ENCODE measurements at places on chromosomes 12 and 14. TPM values are rescaled to one million over a fixed set of nuclear protein-coding genes. Genes with fewer than 3 reads are reported as not detected.

GRCh38 chr14:51095854-51096823 lies 1.2 kb upstream of the TRIM9 start:
- H3K27me3 ChIP-seq, result peaks cover 16% of the 10 kb centered on the region
- DNase-seq, result no peak
- H3K36me3 ChIP-seq, result no peaks in the 10 kb centered on the region
- peaks cover 5% of the 10 kb centered on the region for H3K4me1 ChIP-seq
- H3K27ac ChIP-seq, result peak overlapping the region; percentile 85
- H3K4me3 ChIP-seq, result peak overlapping the region; percentile 78

GRCh38 chr12:20375560-20375959 lies 7.2 kb downstream of the PDE3A start:
- no peak overlapping the region for H3K27ac ChIP-seq
- no peaks in the 10 kb centered on the region for H3K4me1 ChIP-seq
- H3K4me3 ChIP-seq, result no peak overlapping the region
- no peaks in the 10 kb centered on the region for H3K36me3 ChIP-seq
- no peak for DNase-seq

- H3K4me1 ChIP-seq, result peaks cover 4% of the 10 kb centered on the region
- peaks cover 6% of the 10 kb centered on the region for H3K27me3 ChIP-seq
- H3K4me3 ChIP-seq, result peak overlapping the region; percentile 50
- no peaks in the 10 kb centered on the region for H3K36me3 ChIP-seq
- H3K27ac ChIP-seq, result no peak overlapping the region
- no peak for DNase-seq
Measured at GRCh38 chr12:94874518-94875302, 128.8 kb downstream of the NDUFA12 start.

DNA sequence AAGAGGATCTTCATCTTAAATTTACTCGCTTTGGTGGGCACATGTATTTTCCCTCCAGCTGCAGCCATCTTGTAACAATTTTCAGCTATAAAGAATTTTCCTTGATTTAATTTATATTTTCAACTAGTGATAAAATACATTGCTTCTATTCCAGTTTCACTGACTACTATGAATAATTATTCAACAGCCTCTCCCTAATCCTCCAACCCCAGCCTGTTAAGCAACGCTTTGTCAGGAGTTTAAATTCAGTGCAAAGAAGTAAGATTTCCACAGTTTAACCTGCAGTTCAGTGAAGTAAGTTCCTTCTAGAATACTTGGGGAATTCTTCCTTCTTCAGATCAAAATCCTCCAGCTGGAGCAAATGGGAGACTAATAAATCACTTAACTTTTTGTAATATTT lies 180.2 kb downstream of the MSRB3 start:
- H3K36me3 ChIP-seq, result no peaks in the 10 kb centered on the region
- no peak overlapping the region for H3K27ac ChIP-seq
- DNase-seq, result no peak
- no peak overlapping the region for H3K4me3 ChIP-seq

DNA sequence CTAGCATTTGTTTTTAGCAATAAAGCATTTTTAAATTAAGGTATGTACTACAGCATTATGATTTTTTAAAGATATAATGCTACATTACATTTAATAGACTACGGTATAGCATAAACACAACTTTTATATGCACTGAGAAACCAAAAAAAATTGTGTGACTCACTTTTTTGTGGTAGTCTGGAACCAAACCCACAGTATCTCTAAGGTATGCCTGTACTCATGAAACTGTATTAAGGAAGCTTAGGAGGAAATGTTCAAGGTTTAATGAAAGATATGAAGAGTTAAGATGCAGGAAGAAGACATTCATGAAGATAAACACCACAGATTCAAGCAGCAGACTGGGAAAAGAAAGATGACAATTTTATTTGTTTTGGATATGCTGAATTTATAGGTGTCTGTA lies 51.7 kb downstream of the PPP1R12A start:
- H3K4me1 ChIP-seq, result no peaks in the 10 kb centered on the region
- H3K27ac ChIP-seq, result no peak overlapping the region
- no peak overlapping the region for H3K4me3 ChIP-seq
- H3K36me3 ChIP-seq, result no peaks in the 10 kb centered on the region

DNA sequence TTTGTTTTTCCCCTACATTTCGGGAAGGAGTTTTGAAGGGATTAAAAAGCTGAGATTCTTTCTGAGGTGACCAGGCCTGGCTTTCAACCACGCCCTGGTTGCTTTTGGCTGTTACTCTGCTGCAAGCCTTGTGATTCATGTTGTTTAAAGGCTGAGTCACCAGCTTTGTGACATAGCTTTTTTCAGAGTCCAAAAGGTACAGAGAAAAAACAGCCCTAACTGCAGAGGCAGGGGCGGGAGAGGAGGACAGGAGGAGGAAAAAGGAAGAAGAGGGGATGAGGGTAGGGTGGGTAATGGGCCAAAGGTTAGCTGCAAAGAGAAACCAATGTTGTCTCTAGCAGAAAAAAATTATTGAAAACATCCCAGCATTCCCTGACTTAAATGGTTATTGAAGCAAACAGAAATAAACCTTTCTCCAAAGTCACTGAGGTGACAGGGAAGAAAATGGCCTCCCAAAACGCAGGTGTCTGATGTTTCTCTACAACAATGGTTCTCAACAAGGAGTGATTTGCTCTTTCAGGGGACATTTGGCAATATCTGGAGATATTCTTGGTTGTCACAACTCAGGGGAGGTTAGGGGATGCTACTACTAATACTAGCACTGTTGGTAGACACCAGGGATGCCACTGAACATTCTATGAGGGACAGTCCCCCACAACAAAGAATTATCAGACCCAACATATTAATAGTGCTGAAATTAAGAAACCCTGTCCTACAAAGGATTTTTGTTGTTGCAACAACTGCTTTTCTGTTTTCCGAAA lies 2.1 kb upstream of the UBC start:
- peak; percentile 85 for DNase-seq
- H3K36me3 ChIP-seq, result no peaks in the 10 kb centered on the region
- H3K27me3 ChIP-seq, result no peaks in the 10 kb centered on the region

GRCh38 chr14:93970965-93971634 lies 5.3 kb downstream of the ASB2 start:
- H3K36me3 ChIP-seq, result no peaks in the 10 kb centered on the region
- H3K27me3 ChIP-seq, result no peaks in the 10 kb centered on the region
- H3K4me3 ChIP-seq, result peak overlapping the region; percentile 27

DNA sequence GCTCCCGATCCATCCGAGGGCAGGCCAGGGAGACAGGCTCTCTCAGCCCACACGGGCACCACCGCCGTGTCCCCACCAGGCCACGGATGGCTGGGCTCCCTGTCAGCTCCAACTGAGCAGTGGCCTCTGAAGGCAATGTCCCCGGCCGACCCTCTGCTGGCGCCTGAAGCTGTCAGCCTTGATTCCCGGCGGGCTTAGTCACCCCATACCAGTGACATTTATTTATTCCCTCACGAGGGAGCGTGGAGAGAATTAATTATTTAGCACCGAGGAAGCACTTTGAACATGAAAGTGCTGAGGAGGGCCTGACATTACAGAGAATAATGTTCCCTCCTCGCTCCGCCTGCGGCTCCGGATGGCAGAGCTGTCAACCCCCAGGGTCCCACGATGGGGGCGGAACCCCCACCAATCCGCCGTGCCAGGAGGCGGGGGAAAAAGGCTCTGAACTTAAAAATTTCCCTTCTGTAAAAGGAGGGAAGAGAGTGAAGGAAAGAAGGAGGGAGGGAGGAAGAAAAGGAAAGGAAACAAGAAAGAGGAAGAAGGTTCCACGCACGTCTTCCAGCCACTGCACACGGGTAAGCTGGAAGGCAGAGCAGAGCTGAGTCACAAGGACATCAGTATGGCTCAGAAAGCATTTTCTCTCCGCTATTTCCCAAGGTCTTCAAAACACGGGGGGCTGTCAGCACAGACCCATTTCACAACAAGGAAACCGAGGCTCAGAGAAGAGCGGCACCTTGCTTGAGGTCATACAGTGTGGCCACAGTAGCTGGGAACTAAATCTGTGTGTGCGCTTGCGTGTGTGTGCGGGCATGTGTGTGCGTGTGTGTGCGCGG lies 108.7 kb upstream of the NCOR2 start:
- peak overlapping the region; percentile 38 for H3K27ac ChIP-seq
- no peak for DNase-seq
- H3K4me1 ChIP-seq, result peaks cover 2% of the 10 kb centered on the region
- H3K4me3 ChIP-seq, result no peak overlapping the region
- H3K27me3 ChIP-seq, result no peaks in the 10 kb centered on the region

DNA sequence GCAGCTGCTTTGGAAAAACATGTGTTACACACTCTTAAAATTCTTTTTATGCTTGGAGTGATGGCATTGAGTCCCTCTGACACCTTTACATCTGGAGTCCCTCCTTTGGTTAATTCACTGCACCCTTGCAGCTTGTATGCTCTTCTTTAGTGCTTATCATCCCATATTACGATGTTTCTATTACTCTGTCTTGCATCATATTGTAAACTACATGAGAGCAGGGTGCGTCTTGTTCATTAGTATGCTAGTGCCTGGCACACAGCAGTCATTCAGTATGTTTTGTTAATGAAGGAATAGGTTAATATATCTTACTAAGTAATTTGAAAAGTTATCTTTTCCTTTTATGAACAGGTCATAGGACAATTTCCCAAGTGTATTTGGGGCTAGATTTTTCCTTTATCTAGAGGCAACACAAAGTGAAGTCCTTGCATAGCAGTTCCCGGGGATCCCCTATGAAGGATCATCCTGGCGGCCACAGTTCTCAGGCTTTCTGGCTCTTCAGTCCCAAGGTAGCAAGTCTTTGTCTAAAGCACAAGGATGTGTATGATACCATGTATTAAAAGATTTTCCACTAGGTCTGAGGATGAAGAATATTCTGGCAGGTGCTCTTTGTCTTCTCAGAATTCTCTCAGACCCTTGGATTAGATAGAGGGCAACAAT lies 363.8 kb downstream of the FUT8 start:
- no peak overlapping the region for H3K4me3 ChIP-seq
- no peaks in the 10 kb centered on the region for H3K27me3 ChIP-seq
- H3K27ac ChIP-seq, result no peak overlapping the region
- no peaks in the 10 kb centered on the region for H3K36me3 ChIP-seq
- DNase-seq, result no peak

GRCh38 chr12:55806982-55807381 lies 10.5 kb downstream of the SARNP start:
- H3K4me3 ChIP-seq, result no peak overlapping the region
- no peak overlapping the region for H3K27ac ChIP-seq
- H3K27me3 ChIP-seq, result no peaks in the 10 kb centered on the region
- H3K4me1 ChIP-seq, result no peaks in the 10 kb centered on the region

DNA sequence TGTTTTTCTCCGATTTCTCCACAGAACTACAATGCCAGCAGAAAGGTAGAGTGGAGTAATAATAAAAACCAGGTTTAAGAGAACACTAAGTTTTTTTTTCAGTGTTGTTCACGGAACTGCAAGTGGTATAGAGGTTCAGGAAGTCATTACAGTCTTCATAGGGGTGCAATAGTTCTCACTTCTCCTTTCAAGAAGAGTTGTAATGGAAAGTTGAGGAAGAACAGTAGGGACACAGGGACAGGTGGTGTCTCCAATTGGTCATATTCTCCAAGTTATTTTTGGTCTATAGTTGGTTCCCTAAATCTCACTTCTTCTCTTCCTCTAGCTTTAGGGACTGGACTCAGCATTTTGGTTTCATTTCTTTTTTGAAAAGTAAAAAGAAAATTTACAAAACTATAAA lies 894.0 kb downstream of the NRXN3 start:
- H3K27ac ChIP-seq, result no peak overlapping the region
- H3K27me3 ChIP-seq, result no peaks in the 10 kb centered on the region
- H3K4me1 ChIP-seq, result no peaks in the 10 kb centered on the region
- no peak for DNase-seq

- no peaks in the 10 kb centered on the region for H3K36me3 ChIP-seq
- H3K27ac ChIP-seq, result no peak overlapping the region
- H3K27me3 ChIP-seq, result peaks cover 3% of the 10 kb centered on the region
- no peak for DNase-seq
- H3K4me3 ChIP-seq, result no peak overlapping the region
Measured at GRCh38 chr14:70602254-70602653, 1.8 kb upstream of the MED6 start.

- no peak for DNase-seq
- no peaks in the 10 kb centered on the region for H3K4me1 ChIP-seq
- H3K4me3 ChIP-seq, result no peak overlapping the region
- H3K27ac ChIP-seq, result no peak overlapping the region
- no peaks in the 10 kb centered on the region for H3K36me3 ChIP-seq
Measured at GRCh38 chr12:64004641-64005040, 160.1 kb downstream of the SRGAP1 start.

- no peaks in the 10 kb centered on the region for H3K27me3 ChIP-seq
- no peaks in the 10 kb centered on the region for H3K36me3 ChIP-seq
- no peak overlapping the region for H3K4me3 ChIP-seq
- no peak for DNase-seq
Measured at GRCh38 chr14:24130717-24131548, 474 bp downstream of the FITM1 start.

DNA sequence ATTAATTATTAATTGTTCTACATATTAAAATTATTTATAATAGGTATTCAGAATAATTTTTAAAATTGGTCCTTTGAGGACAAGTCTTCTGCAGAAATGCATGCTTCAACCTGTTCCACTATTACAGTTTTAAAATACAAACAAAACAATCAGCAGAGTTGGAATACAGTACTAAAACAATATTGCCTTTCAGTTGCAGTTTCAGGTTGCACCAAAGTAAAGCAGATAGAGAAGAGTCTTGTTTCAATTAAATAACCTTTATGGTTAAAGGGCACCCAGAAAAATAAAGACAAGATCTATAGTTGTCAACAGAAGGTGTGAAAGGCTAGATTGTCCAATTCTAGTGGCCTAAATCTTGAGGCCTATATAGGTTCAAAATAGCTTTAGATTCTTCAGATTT lies 424.5 kb downstream of the FOXG1 start:
- H3K27me3 ChIP-seq, result no peaks in the 10 kb centered on the region
- no peak for DNase-seq
- no peak overlapping the region for H3K27ac ChIP-seq
- no peak overlapping the region for H3K4me3 ChIP-seq
- no peaks in the 10 kb centered on the region for H3K4me1 ChIP-seq
- no peaks in the 10 kb centered on the region for H3K36me3 ChIP-seq

- DNase-seq, result no peak
- H3K27ac ChIP-seq, result no peak overlapping the region
- H3K4me1 ChIP-seq, result peaks cover 10% of the 10 kb centered on the region
Measured at GRCh38 chr12:93780101-93780641, 103.0 kb downstream of the CRADD start.

- no peaks in the 10 kb centered on the region for H3K4me1 ChIP-seq
- no peak overlapping the region for H3K4me3 ChIP-seq
- no peaks in the 10 kb centered on the region for H3K36me3 ChIP-seq
- H3K27me3 ChIP-seq, result no peaks in the 10 kb centered on the region
Measured at GRCh38 chr12:79765157-79765556, 74.4 kb upstream of the PAWR start.

- no peak overlapping the region for H3K27ac ChIP-seq
- no peaks in the 10 kb centered on the region for H3K4me1 ChIP-seq
- no peak overlapping the region for H3K4me3 ChIP-seq
- no peak for DNase-seq
- peaks cover 7% of the 10 kb centered on the region for H3K36me3 ChIP-seq
Measured at GRCh38 chr14:88505621-88506020, 49.2 kb downstream of the PTPN21 start.

Gene FITM1
- total RNA-seq, result 1.2 TPM

Gene C1RL
- total RNA-seq, result 124 TPM

Gene SLC17A8
- total RNA-seq, result not detected

Gene SLCO1B3
- not detected for total RNA-seq

Gene AQP5
- 4.6 TPM for total RNA-seq

Gene WASHC4
- total RNA-seq, result 65.6 TPM

All from breast epithelium (tissue), 4 donors.